ENCODE measurements at places on chromosomes 12 and 14. TPM values are rescaled to one million over a fixed set of nuclear protein-coding genes. Genes with fewer than 3 reads are reported as not detected.

The SLC17A8 gene
- not detected for total RNA-seq

The MANSC1 gene
- 10.6 TPM for total RNA-seq

The PIK3C2G gene
- total RNA-seq = 1.6 TPM

The DHH gene
- total RNA-seq = under 0.01 TPM

The ZNF26 gene
- total RNA-seq = 8.7 TPM

The DLK1 gene
- not detected for total RNA-seq

The POC1B gene
- 8.7 TPM for total RNA-seq

The YEATS4 gene
- 40.9 TPM for total RNA-seq

The DTX3 gene
- total RNA-seq = 3.5 TPM

The ADGRD1 gene
- not detected for total RNA-seq

The GALNT16 gene
- 0.07 TPM for total RNA-seq

The HHIPL1 gene
- total RNA-seq = 0.42 TPM

The C12orf54 gene
- total RNA-seq = 2.6 TPM

The ATN1 gene
- 13.0 TPM for total RNA-seq

The INSM2 gene
- total RNA-seq = not detected

The POTEG gene
- not detected for total RNA-seq

The ZFHX2 gene
- total RNA-seq = 0.21 TPM

The OVCH1 gene
- total RNA-seq = not detected

The FAM216A gene
- total RNA-seq = 12.1 TPM

The GPRC5D gene
- total RNA-seq = not detected

The BLTP3B gene
- 10.1 TPM for total RNA-seq

The ADAM20 gene
- not detected for total RNA-seq

The BORCS5 gene
- 8.7 TPM for total RNA-seq

The MDM1 gene
- 2.6 TPM for total RNA-seq

The ESR2 gene
- 0.05 TPM for total RNA-seq

The SLC10A1 gene
- total RNA-seq = not detected

The ADCY4 gene
- total RNA-seq = 1.6 TPM

The INHBC gene
- total RNA-seq = 0.74 TPM

The SCFD1 gene
- 32.9 TPM for total RNA-seq

The CLEC1B gene
- total RNA-seq = not detected

The GALNT9 gene
- not detected for total RNA-seq

The GDF3 gene
- total RNA-seq = not detected

The PLEKHD1 gene
- not detected for total RNA-seq

The SDS gene
- total RNA-seq = not detected

The NPAS3 gene
- not detected for total RNA-seq

The CCDC197 gene
- total RNA-seq = not detected

All from airway epithelial cell (primary cell).